RWPE1 (cell line): ENCODE measurements at places on chromosomes 13 and 19.

- no peak for DNase-seq
Observed at GRCh38 chr13:57375876-57376275, 208.9 kb downstream of the PRR20E start.

DNA sequence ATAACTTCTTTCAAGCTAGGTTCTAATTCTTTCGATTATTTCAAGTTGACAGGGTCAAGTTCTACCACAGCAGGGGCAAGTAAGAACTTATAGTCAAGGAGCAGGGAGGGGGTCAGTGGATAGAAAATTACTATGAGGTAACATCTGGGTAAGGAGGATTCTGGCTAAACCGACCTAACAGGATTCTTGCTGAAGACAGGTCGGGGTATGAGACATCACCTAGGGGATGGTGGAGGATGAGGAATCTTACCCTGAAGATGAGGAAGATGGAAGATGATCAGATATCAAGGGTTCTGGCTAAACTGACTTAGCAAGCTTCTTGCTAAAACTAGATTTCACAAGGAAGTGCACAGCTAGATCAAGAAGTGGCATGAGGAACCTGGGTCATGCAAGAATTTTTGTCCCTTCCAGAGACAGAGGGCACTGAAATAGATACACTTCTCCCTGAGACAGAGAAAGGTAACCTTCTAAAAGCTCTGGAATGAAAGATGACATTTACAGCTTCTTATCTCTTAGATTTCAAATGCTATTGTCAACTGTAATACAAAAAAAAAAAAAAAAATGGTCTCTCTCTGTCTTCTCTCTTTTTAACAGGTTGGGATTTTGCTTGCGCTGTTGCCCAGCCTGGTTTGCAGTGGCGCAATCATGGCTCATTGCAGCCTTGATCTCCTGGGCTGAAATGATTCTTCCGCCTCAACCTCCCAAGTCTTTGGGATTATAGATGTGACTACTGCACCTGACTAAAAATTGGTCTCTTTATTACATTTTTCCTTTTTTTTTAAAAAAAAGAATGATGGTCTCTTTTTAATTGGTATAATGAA is 9.6 kb upstream of the METTL21C start:
- DNase-seq: peak; percentile 20

DNA sequence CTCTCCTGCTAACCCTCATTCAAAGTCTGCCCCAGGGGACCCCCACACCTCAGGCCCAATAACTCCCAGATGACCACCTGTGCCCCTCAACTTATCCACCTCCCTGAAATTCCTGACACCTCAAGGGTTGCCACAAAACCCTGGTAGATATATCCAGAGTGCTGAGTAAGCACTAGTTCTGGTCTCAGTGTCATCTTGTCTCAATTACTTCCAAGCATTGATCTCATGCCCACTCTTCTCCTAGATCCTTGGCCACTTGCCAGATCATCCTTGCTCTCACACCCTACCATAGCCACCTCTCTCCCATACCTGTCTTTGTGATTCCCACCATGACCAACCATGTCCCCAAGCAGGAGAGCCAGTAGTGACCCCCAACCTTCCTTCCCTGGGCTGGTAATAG is 2.0 kb downstream of the ZNF416 start:
- no peak for DNase-seq

DNA sequence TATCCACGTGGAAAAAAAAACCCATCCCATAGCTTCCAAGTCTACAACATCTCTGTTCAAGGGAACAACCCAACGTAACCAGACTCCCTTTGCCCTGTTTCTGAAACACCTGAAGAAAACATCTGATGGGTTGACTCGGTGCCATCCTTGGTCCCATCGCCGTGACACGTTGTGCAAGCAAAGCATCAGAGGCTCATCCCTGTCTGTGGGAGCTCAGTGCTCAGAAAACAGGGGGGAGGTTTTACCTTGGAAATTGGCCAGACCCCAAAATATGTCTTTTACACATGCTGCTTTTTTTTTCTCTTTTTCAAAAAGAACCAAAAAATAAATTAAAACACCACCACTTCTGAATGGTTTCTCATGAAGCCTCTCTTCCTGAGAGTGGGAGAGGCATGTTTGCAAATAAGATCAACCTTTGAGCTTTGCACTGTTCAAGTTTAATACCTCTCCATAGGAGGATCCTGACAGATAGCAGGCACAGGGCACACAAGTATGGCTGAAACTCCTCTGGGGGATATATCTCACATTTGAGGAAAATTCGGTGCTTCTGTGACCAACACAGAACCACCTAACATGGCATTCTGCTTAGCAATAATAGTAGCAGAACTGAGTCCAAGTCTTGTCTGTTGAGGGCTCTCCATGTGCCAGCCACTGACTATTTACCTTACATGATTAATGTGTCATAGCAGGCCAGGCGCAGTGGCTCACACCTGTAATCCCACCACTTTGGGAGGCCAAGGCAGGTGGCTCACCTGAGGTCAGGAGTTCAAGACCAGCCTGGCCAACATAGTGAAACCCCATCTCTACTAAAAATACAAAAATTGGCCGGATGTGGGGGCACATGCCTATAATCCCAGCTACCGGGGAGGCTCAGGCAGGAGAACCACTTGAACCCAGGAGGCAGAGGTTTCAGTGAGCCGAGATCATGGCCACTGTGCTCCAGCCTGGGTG is 7.0 kb upstream of the PVR start:
- no peak for DNase-seq

DNA sequence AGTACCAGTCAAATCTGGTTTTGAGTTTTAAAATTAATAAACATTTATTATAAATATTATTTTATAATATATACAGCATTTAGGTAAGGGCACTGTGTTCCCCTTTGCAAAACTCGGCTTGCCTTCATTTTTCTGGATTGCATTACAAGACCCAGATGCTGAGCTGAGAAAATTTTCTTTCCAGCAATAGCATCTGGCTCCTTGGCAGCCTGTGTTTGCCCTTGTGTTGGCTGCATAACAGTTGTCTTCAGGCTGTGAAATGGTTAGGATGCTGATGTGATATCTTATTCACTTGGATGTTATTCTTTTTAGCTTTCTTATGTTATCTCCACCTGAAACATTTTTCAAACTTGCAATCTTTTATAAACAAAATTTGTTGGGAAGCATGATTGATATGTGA is 784.4 kb downstream of the DACH1 start:
- no peak for DNase-seq

- no peak for DNase-seq
Observed at GRCh38 chr19:47762615-47763308, 15.7 kb upstream of the SELENOW start.

DNA sequence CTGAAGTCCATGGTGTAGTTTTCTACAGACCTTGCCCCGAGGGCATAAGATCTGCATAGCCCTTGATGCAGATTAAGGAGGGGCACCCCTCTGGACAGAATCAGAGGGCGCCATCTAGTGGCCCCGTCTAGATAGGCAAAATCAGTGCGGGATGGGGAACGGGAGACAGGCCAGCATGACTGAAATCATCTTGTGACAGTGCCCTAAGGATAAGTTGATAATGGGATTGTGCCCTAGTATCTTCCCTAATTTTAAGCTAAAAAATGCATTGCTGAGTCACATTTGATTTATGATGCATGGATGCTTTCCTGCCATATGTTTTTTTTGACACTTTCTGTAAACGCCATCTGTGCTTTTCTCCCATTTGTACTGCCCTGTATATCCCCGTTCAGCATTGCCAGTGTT is 19.0 kb upstream of the GPI start:
- DNase-seq: peak; percentile 82

GRCh38 chr13:87837946-87838345 is 166.8 kb downstream of the SLITRK5 start:
- no peak for DNase-seq

DNA sequence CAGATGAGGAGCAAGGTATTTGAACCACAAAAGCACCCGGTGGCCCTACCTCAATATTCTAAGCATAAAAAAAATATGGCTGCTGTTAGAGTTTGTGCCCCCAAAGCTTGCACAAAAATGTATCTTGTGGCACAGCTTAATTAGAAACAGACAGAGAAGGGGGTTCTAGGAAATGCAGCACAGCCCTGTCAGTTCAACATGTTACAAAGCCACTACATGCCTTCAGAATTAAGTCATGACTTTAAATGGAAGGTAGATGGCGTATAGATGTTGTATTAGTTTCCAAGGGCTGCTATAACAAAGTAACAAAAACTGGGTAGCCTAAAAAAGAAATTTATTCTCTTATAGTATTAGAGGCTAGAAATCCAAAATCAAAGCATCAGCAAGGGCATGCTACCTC is 703.8 kb downstream of the DIAPH3 start:
- no peak for DNase-seq

- no peak for DNase-seq
Observed at GRCh38 chr13:51494156-51494555, 41.3 kb upstream of the INTS6 start.

DNA sequence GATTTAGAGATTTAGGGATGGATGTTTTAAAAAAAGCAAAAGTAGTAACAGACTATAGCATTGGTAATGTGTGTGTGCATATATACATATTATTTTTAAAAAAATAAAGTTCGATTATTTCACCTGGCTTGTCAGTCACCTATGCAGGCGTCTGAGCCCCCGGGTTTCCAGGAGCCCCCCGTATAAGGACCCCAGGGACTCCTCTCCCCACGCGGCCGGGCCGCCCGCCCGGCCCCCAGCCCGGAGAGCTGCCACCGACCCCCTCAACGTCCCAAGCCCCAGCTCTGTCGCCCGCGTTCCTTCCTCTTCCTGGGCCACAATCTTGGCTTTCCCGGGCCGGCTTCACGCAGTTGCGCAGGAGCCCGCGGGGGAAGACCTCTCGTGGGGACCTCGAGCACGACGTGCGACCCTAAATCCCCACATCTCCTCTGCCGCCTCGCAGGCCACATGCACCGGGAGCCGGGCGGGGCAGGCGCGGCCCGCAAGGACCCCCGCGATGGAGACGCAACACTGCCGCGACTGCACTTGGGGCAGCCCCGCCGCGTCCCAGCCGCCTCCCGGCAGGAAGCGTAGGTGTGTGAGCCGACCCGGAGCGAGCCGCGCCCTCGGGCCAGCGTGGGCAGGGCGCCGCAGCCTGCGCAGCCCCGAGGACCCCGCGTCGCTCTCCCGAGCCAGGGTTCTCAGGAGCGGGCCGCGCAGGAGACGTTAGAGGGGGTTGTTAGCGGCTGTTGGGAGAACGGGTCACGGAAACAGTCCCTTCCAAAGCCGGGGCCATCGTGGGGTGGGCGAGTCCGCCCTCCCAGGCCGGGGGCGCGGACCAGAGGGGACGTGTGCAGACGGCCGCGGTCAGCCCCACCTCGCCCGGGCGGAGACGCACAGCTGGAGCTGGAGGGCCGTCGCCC is 840 bp upstream of the CCNA1 start:
- DNase-seq: peak; percentile 32

DNA sequence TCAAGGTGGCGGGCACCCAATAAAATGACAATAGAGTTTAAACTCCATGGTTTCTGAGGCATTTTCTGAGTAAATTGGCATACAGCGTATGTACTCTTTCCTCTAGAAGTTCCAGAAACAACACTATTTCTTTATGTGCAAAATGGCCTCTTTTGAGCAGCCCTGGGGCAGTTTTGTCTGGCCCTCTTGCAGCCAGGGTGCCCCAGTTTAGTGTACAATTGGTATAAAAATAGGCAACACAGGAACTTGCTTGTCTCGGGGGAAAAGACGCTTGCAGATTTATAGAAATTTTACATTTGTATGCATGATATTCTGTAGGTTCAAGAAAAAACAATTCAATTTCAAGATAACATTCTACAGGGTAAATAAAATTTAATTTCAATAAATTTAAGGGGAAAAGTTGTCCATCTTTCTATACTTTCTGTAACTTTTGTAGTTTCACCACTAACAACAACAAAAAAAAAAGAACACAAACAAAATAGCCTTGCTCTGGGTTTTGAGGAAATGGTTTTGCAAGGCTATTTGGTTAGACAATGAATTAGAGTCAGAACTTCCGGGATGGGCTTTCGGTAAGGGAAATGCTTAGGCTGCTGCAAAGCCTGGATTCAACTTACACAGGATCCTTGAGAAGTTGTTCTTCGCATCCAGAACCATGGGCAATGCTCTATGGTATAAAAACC is 45.3 kb downstream of the LRCH1 start:
- no peak for DNase-seq

DNA sequence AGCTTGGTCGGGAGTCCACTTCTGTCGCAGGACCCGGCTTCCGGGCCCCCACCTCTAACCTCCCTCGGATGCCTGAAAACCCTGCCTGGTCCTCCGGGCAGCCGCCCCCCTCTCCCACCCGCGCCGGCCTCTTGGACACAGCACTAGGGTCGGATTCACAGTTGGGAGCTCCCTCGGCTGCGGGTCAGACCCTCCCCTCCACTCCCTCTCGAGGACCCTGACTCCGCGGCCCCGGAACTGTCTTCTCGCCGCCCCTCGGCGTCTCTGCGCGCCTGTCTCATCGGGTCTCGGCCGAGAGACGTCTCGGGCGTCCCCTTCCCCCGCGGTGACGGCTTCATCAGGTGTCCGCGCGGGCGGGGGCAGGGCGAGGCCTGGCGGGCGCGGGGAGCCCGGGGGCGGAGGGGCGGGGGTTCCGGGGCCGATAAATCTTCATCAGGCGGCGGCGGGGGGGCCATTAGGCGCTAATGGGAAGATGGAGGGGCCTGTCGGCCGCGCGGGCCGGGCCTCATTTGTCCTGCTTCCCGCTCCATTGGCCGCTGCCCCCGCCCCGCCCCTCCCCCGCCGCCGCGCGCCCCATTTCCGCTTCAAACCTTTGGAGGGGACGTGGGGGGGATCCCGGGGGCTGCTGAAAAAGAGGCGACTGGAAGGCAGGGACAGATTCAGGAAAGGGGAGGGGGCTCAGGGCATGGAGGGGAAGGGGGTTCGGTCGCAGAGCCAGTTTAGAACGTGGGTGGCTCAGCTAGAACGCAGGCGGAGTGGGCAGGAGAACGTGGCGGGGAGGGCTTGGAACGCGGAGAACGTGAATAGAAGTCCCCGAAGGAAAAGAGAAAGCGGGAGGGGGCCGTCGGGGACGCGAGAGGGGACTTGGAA is 11.8 kb upstream of the ERFL start:
- DNase-seq: no peak

- DNase-seq: no peak
Observed at GRCh38 chr13:102777736-102778135, 4.2 kb upstream of the TEX30 start.

DNA sequence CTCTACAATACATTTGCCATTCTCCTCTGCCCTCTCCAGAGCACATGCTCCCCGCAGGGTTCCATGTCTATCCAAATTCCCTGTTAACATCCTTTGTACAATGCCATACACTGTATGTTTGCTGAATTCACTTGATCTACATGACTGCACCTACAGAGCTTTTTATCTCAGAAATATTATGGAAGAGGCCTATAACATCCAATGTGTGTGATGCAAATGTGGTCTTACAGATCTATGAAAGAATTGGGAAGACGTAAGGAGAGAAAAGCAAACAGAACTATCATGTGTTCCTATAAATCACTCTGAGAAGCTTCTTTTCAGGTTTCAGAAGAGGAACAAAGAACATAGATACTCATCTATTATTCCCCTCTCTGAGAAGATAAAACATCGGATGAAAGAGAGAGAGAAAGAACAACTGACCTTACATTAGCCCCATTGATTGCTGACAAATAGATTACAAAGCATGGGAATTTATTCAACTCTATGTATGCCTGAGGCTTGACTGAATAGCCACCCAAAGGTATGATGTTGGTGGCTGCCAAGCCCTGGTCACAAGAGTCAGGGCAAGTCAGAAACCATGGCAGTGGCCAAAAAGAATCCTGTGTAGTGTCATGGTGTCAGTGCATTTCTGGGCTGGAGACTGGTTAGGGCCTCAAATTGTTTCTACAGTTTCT is 425.2 kb downstream of the FOXO1 start:
- no peak for DNase-seq

- no peak for DNase-seq
Observed at GRCh38 chr13:20716951-20717350, 13.5 kb downstream of the IL17D start.
